ENCODE measurements at places on chromosomes 7 and 10. TPM values are rescaled to one million over a fixed set of nuclear protein-coding genes. Genes with fewer than 3 reads are reported as not detected.

The TMEM176A gene
- not detected for total RNA-seq

The WNT8B gene
- total RNA-seq = not detected

The CRYGN gene
- total RNA-seq = not detected

The PPP1R3C gene
- 70.3 TPM for total RNA-seq

The MRLN gene
- total RNA-seq = not detected

The TFPI2 gene
- 38.2 TPM for total RNA-seq

The BAMBI gene
- 2.2 TPM for total RNA-seq

The PLCE1 gene
- total RNA-seq = 0.52 TPM

The CNNM1 gene
- 5.1 TPM for total RNA-seq

The SPAG6 gene
- total RNA-seq = not detected

- no peak overlapping the region for H3K4me3 ChIP-seq
- DNase-seq = no peak
Measured at GRCh38 chr10:72323108-72323749, 31.5 kb downstream of the DNAJB12 start.

DNA sequence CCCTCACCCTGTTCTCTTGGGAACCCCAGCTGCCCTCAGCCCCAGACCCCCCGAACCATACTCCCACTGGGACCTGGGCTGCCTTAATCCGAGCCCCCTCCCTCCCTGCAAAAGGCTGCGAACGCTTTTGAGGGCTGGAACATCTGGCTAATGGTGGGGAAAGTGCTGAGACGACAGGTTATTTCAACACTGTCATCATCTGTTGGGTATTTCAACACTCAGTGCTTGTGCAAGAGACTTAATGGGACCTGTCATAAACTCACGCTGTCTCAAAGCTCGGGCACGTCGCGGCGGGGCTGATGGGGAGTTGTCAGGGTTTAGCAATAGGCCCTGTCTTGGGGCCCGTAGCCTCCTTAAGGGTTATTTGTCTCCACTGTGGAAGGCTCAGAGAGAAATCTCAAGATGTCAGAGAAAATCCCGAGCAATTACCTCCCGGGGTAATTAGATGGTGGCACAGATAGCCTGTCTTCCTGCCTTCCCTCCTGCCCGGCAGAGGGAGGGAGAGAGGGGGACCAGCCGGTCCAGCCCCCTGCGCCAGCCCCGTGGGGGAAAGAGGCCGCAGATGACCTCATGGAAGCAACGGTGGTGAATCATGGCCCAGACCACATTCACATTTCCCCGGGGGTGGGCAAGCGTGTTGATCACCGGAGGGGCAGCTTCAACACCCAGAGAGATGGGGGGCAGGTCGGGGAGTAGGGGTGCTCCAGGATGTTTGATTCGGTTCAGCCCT lies 88.7 kb upstream of the MYL10 start:
- peak overlapping the region; percentile 54 for H3K4me3 ChIP-seq
- H3K36me3 ChIP-seq = peaks cover under 1% of the 10 kb centered on the region
- peaks cover 12% of the 10 kb centered on the region for H3K4me1 ChIP-seq

DNA sequence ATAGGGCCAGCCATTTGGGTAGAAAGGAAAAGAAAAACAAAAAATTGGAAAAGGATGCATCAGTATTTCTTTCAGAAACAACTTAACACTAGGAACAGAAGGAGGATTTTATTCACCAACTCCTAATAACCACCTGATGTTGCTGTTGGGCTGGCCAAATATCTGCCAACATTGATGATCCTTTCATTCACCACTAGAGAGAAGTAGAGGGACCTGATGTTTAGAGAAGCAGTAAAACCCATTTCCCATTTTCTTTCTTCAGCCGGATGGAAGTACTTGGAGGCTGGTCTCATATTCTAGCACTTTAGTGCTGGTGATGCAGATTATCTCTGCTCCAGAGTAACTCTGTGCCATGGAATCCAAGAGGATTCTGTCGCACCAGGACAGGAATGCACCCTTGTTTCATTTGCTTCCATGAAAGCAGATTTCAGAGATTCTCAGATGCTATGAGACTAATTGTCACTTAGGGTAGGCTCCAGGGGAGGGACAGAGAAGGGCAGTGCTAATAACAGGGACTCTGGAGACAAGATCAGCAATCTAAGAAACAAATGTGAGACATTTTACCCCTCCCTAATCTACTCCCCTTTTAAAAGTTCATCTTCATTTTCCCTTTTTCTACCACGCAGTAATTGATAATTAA lies 3.1 kb downstream of the KLLN start:
- H3K4me1 ChIP-seq = peaks cover 29% of the 10 kb centered on the region
- H3K27me3 ChIP-seq = peaks cover 4% of the 10 kb centered on the region
- peaks cover 11% of the 10 kb centered on the region for H3K36me3 ChIP-seq

- no peak for DNase-seq
- peak overlapping the region; percentile 72 for H3K27ac ChIP-seq
- H3K27me3 ChIP-seq = peaks cover 5% of the 10 kb centered on the region
Measured at GRCh38 chr10:110527731-110528171, 30.0 kb downstream of the DUSP5 start.

DNA sequence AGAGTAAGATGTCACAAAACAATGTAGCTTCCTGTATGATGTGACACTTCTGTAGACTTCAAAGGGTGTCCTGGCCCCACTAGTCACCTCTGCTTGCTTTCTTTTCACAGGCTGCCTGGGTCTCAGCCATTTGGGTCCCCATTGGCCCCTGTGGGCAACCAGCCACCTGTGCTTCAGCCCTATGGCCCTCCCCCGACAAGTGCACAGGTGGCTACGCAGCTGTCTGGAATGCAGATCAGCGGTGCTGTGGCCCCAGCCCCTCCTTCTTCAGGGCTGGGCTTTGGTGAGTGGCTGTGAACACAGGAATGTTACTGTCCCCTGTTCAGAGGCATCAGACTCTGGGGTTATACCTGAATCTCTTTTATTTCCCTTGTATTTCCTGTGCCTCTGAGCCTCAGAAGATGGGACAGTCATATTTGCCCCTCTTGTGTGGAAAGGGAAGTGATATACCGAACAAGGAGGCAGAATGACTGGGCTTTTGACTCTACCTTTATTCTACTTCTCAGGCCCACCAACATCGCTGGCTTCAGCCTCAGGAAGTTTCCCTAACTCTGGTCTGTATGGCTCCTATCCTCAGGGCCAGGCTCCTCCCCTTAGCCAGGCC lies 15.4 kb downstream of the SEC24C start:
- H3K36me3 ChIP-seq = peaks cover 35% of the 10 kb centered on the region
- peaks cover 44% of the 10 kb centered on the region for H3K4me1 ChIP-seq
- no peaks in the 10 kb centered on the region for H3K27me3 ChIP-seq
- H3K4me3 ChIP-seq = no peak overlapping the region

GRCh38 chr7:156458011-156458410 lies 182.6 kb upstream of the RNF32 start:
- DNase-seq = no peak
- no peaks in the 10 kb centered on the region for H3K4me1 ChIP-seq
- H3K27me3 ChIP-seq = peaks cover 5% of the 10 kb centered on the region
- H3K27ac ChIP-seq = no peak overlapping the region

- no peak overlapping the region for H3K27ac ChIP-seq
- no peak for DNase-seq
- no peak overlapping the region for H3K4me3 ChIP-seq
- H3K36me3 ChIP-seq = no peaks in the 10 kb centered on the region
- H3K27me3 ChIP-seq = 0 out of 2 replicates have a peak, but pooled peaks cover 2% of the 10 kb centered on the region
Measured at GRCh38 chr10:90222939-90223338, 521.5 kb downstream of the KIF20B start.

GRCh38 chr10:29811751-29812427 lies 177.1 kb upstream of the SVIL start:
- peaks cover 22% of the 10 kb centered on the region for H3K27me3 ChIP-seq
- DNase-seq = peak; percentile 96
- peak overlapping the region; percentile 93 for H3K27ac ChIP-seq
- H3K4me1 ChIP-seq = peaks cover 35% of the 10 kb centered on the region
- H3K4me3 ChIP-seq = peak overlapping the region; percentile 50

DNA sequence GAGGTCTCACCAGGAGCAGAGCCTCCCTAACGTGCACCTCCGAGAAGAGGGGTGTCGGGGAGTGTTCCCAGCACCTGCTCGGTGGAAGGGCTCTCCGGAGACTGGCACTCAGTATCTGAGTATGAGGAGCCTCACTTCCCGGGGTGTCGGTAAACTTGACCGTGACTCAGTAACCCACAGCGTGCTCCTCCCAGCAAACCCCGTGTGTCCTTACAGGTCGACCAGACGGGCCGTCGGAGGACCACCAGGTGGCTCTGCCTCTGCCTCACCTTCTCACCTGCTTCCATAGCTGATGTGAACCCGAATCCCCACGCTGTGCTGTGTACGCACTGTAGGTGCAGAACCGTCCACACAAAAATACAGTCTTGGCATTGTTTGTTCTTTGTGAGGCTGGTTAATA lies 29.0 kb upstream of the KNDC1 start:
- H3K36me3 ChIP-seq = no peaks in the 10 kb centered on the region
- no peak for DNase-seq
- no peaks in the 10 kb centered on the region for H3K4me1 ChIP-seq
- H3K27ac ChIP-seq = no peak overlapping the region

- no peak overlapping the region for H3K27ac ChIP-seq
- H3K27me3 ChIP-seq = peaks cover 20% of the 10 kb centered on the region
- H3K4me1 ChIP-seq = no peaks in the 10 kb centered on the region
- H3K36me3 ChIP-seq = no peaks in the 10 kb centered on the region
- H3K4me3 ChIP-seq = no peak overlapping the region
Measured at GRCh38 chr10:18140957-18141845, 977 bp downstream of the CACNB2 start.

- no peaks in the 10 kb centered on the region for H3K36me3 ChIP-seq
- DNase-seq = no peak
- no peak overlapping the region for H3K4me3 ChIP-seq
- H3K27ac ChIP-seq = no peak overlapping the region
- H3K4me1 ChIP-seq = peaks cover 18% of the 10 kb centered on the region
- no peaks in the 10 kb centered on the region for H3K27me3 ChIP-seq
Measured at GRCh38 chr7:46832136-46832535, 749.8 kb downstream of the TNS3 start.

- peak; percentile 85 for DNase-seq
- H3K4me3 ChIP-seq = peak overlapping the region; percentile 79
- peaks cover 28% of the 10 kb centered on the region for H3K4me1 ChIP-seq
- H3K36me3 ChIP-seq = peaks cover 33% of the 10 kb centered on the region
- H3K27ac ChIP-seq = peak overlapping the region; percentile 89
Measured at GRCh38 chr7:151459726-151460473, 20.0 kb upstream of the CRYGN start.

DNA sequence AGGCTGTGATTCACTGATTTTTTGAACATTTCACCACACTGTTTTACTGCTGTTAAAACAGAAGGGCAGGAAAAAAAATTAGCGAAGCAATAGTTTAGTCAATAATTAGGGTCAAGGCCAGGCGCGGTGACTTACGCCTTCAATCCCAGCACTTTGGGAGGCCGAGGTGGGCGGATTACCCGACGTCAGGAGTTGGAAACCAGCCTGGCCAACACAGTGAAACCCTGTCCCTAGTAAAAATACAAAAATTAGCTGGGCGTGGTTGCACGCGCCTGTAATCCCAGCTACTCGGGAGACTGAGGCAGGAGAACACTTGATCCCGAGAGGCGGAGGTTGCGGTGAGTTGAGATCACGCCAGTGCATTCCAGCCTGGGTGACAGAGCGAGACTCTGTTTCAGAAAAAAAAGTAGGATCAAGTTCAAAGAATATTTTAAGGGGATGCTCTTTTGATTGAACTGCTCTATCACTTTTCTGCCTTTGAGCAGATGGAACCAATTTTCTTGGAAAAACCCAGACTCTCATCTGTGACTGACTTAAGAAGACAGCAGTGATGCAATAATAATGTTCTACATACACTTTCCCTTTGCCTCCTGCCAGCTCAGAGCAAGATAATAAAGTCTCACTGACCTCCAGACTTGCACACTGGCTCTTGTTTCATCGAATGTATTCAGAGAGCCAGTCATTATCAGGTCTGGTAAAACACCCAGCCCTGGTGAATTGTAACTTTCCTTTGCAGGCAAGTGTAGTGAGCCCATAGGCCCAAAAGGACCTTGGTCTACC lies 1.6 kb upstream of the PPA1 start:
- H3K27ac ChIP-seq = peak overlapping the region; percentile 57
- peaks cover 36% of the 10 kb centered on the region for H3K4me1 ChIP-seq
- peaks cover 2% of the 10 kb centered on the region for H3K27me3 ChIP-seq
- peak; percentile 70 for DNase-seq
- no peaks in the 10 kb centered on the region for H3K36me3 ChIP-seq

DNA sequence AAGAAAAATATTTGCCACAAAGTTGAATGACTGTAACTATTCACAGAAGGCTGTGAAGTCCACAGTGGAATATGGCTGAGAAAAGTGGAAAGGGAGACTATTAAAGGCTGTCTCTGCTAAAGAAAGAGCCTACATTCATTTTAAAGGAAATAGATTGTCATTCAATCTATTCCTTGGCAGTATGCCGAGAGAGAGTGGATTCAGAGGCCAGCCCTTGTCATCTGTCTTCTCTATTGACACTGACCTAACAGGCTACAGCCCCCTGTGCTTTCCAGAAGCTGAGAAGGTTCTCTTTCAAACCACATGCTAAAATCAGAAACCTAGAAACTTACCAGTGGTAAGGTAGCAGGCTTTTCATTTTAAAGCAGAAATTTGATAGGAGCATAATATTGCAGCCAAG lies 12.1 kb downstream of the ODAD2 start:
- DNase-seq = no peak
- peaks cover 32% of the 10 kb centered on the region for H3K4me1 ChIP-seq
- H3K27me3 ChIP-seq = no peaks in the 10 kb centered on the region

GRCh38 chr7:67671006-67671548 lies 674.4 kb downstream of the TYW1 start:
- no peaks in the 10 kb centered on the region for H3K27me3 ChIP-seq
- no peak for DNase-seq
- H3K27ac ChIP-seq = no peak overlapping the region
- H3K36me3 ChIP-seq = no peaks in the 10 kb centered on the region

DNA sequence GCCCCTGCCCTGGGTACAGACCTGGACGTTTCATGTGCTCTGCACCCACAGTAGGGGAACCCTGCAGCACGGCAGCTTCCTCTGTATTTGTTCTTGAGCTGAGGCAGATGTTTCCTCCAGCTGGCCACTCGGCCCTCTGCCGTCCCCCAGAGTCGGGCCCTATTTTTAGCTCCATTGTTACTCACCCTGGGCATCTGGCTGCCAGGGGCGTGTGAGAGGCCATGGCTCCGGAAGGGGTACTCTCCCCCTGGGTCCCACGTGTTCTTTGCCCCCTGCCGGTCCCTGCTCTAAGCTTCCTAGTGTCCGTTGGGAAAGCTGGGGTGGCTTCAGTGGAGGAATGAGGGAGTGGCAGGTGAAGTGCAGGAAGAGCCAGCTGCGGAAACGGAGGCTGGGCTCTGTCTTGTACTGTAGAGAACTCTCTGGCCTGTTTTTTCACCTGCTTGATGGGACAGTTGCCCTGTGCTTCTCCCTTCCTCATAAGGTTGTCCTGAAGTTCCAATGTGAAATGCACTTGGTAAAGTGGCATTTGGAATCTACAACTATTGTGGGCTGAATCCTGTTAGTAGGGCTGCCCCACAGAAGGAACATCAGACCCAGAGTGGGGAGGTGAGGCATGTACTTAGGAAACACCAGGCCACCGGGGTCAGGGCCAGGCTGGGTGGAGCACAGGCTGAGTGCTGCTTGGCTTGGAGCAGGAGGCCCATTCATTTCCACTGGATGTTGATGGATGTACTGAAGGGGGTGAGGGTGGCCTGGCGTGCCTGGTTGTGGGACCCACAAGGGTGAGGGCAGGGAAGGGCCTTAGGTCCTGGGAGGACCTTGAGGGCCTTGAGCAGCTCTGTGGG lies 30.6 kb downstream of the PALD1 start:
- H3K27me3 ChIP-seq = peaks cover 36% of the 10 kb centered on the region
- no peaks in the 10 kb centered on the region for H3K36me3 ChIP-seq
- no peak overlapping the region for H3K27ac ChIP-seq
- no peak overlapping the region for H3K4me3 ChIP-seq
- no peak for DNase-seq
- peaks cover 8% of the 10 kb centered on the region for H3K4me1 ChIP-seq

- no peak overlapping the region for H3K4me3 ChIP-seq
- H3K27me3 ChIP-seq = no peaks in the 10 kb centered on the region
- peaks cover 69% of the 10 kb centered on the region for H3K4me1 ChIP-seq
- H3K27ac ChIP-seq = peak overlapping the region; percentile 56
- peaks cover 29% of the 10 kb centered on the region for H3K36me3 ChIP-seq
Measured at GRCh38 chr7:39667341-39667923, 44.1 kb downstream of the RALA start.
